ENCODE measurements at places on chromosomes 13 and 19.
A peak's percentile ranks its signal among the peaks of the same experiment; 100 is the strongest.

GRCh38 chr19:49474542-49474924 is 518 bp downstream of the FLT3LG start:
- DNase-seq: no peak

GRCh38 chr13:26961890-26962615 is 201.5 kb upstream of the GPR12 start:
- peak; percentile 26 for DNase-seq

- no peak for DNase-seq
Observed at GRCh38 chr13:37067874-37068273, 8.4 kb upstream of the SUPT20H start.

- DNase-seq: no peak
Observed at GRCh38 chr19:11446652-11447301, 11.3 kb downstream of the PRKCSH start.

GRCh38 chr19:31578326-31578725 is 229.1 kb upstream of the TSHZ3 start:
- DNase-seq: no peak

DNA sequence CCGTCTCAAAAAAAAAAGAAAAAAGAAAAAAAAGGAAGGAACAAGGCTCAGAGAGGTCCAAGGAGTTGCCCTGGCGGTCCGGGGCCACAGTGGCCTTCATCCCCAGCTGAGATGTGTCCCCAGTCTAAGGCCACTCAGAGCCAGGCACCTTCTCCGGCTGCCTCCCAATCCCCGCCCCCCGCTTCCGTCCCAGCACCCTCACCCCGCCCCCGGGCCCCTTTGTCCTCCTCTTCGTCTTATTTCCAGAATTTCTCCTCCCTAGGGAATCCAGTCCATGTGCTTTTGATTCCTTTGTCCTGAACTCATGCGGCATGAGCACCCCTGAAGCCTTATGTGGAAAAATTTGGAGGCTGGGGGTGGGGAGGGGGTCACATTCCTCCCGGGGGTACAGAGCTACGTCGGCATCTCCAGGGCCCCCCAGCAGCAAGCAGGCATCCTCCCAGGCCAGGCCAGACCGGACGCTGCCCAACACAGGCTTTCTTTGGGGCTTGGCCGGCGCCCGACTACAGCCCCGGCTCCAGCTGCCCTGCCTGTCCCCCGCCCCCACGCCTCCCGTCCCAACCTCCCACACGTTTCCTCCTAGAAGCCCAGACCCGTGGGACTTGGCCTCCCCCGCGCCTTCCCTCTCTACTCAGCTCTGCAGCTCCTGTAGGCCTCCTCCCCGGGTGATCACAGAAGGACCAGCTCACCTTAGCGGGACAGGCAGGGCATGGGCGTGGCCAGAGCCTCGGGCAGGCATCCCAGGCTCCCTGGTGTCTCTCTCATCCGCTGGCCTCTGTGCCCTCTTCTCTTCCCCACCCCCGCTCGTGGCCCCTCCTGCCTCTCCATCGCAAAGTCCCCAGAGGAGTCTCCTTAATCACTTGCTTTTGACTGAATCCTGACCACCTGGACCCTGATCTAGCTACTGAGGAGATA is 17.8 kb upstream of the ADGRE5 start:
- peak; percentile 20 for DNase-seq

DNA sequence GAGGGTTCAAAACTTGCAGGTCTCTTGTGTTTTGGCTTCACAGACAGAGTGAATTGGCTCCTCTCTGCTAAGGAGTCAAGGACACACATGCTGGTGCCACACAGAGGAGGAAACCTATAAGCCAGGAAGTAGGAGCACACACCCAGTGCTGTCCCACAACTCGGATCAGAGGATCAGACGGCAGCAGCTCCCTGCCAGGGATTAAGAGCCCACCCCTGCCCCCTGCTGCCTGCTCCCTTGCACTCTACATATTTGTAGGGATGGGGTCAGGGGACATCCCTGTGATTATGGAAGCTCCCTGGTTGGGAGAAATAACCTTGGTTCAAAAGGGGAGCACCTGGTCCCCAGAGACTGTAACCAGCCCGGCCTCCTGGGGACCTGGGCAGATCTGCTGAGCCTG is 77.5 kb upstream of the CLDN10 start:
- no peak for DNase-seq

- peak; percentile 80 for DNase-seq
Observed at GRCh38 chr19:41868120-41868988, 8.3 kb downstream of the RPS19 start.

- no peak for DNase-seq
Observed at GRCh38 chr13:46137627-46138317, 32.9 kb upstream of the CPB2 start.

- DNase-seq: no peak
Observed at GRCh38 chr13:48292650-48293049, 10.9 kb upstream of the RB1 start.

- no peak for DNase-seq
Observed at GRCh38 chr19:55962186-55962585, 14.6 kb downstream of the NLRP8 start.

- DNase-seq: no peak
Observed at GRCh38 chr19:46885411-46885810, 24.6 kb downstream of the ARHGAP35 start.

GRCh38 chr13:29464105-29464679 is 131.3 kb downstream of the SLC7A1 start:
- DNase-seq: peak; percentile 31

GRCh38 chr19:33462112-33462791 is 59.3 kb downstream of the PEPD start:
- DNase-seq: no peak

DNA sequence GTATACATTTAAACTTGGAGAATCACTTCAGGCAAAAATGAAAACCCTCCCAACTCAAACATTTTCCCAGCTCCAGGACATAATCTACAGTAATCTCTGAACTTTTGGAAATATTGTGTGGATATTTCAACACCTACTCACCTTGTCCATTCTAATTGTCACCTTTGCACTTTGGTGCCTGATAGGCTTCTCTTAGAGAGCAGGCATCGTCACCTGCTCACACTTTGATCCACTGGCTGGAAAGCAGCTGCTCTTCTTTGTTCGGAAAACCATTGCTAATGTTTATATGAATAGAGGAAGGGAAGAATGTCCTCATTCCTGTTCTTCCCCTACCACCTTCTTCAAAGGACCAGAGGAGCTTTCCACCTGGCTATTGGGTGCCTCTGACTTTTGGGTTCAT is 411.2 kb downstream of the FGF9 start:
- DNase-seq: peak; percentile 23

DNA sequence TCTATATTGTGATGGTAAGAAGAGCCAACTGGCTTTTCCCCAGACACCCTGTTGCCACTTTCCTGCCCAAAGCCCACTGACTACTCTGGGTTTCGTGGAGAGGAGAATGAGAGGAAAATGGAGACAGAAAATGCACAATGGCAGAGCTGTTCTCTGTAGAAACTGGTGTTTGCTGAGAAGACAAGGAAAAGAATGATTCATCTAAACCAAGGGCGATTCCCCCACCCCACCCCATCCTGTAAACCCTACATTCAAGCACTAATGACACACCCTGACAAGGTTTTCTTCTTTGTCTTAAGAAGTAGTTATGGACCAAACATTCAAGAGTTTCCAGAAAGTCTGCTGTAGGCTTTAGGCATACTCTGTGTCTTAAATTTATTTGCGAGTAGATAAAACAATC is 68.8 kb downstream of the DOCK9 start:
- DNase-seq: no peak

GRCh38 chr19:11113140-11113708 is 24.0 kb downstream of the LDLR start:
- no peak for DNase-seq

- DNase-seq: peak; percentile 33
Observed at GRCh38 chr13:28820099-28821051, at the start of gene MTUS2. Gene MTUS2 (plus strand): TSS chr13:28820339.

GRCh38 chr13:79491715-79492114 is 10.8 kb downstream of the NDFIP2 start:
- no peak for DNase-seq

- DNase-seq: no peak
Observed at GRCh38 chr19:11064831-11065303, 24.4 kb upstream of the LDLR start.

DNA sequence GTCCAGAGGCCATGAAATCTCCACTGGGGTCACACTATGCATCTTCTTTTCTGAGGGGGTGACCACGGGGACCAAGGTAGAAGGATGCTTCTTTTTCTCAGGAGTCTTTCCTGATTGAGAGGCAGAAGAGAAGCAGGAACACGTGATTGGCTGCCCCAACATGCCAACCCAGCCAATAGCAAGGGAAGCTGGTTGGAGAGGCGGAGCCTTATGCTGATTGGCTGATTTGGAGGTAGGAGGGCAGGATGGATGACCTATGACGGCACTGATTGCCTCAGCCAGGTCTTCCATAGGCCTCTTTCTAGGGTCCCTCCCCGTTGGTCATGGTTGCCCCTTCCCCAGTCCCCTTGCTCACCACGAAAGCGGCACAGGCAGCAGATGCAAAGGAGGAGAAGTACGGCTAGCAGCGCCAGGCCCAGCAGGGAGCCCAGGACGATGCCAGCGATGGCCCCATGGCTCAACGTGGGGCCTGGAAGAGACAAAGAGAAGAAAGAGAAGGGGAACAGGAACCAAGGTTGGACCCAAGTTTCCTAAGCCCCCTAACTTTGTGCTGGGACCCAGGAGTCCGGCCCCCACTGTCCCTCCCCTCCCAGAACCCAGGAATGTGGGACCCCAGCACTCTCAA is 8.0 kb downstream of the VSIG10L start:
- DNase-seq: no peak

DNA sequence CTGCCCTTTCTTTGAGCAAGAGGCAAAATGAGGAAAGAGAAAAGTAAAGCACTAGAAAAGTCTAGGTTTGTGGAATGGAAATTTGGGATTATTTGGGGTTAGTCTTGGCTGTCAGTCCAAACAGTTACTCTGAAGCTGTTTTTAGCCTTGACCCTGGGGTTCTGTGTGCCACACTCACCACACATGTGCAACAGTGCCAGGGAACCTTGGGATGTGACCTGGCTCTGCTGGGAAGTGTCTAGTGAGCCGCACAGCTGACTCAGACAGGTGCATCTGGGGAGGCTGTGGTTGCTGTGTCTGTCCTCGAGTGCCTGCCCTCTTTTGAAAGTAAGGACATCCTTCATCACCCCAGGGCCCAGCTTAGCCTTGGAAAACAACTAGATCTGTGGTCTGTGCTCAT is 15.8 kb downstream of the MICOS13 start:
- DNase-seq: no peak

GRCh38 chr19:1131718-1132551 is 28.1 kb downstream of the GPX4 start:
- no peak for DNase-seq

DNA sequence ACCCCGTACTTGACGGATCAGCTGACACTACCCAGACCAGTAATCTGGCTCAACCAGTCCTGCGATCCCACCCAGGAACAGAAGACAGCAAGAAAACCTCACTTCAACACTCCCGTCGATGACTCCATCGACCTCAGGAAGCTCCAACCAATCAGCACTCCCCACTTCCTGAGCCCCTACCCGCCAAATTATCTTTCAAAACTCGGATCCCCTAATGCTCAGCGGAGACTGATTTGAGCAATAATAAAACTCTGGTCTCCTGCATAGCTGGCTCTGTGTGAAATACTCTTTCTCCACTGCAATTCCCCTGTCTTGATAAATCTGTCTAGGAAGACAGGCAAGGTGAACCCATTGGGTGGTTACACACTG is 1.2 kb downstream of the LSM4 start:
- DNase-seq: no peak

DNA sequence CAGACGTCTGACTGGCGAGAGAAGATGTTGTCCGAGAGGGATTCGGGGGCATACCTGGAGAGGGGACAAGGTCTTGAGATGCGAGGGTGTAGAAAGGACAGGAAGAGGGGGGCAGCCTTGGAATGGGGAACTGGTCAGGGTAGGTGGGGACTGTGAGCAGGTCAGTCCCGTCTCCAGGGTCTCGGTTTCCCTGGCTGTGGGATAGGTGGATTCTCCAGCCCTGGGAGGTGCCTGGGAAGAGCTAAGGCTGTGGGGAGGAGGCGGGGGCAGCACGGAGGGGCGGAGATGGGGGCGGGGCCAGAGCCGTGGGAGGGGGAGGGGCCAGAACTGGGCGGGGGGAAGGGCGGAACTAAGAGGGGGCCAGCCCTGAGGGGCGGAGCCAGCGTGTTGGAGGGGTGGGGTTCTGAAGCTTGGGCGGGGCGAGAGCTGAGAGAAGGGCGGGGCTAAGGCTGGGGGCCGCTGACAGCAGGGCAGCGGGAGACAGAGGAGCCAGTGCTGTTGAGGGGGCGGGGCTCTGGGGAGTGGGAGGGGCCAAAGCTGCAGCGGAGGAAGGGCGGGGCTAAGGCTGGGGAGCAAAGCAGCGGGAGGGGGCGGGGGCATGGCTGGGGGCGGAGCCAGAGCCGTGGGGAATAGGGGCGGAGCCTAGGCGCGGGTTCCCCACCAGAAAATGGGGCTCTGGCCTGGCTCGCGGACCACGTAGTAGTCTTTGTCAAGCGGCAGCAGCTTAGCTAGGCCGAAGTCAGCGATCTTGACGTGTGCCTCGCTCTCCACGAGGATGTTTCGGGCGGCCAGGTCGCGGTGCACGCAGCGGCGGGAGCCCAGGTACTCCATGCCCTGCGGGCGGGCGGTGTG is 9.5 kb upstream of the INSL3 start:
- no peak for DNase-seq

DNA sequence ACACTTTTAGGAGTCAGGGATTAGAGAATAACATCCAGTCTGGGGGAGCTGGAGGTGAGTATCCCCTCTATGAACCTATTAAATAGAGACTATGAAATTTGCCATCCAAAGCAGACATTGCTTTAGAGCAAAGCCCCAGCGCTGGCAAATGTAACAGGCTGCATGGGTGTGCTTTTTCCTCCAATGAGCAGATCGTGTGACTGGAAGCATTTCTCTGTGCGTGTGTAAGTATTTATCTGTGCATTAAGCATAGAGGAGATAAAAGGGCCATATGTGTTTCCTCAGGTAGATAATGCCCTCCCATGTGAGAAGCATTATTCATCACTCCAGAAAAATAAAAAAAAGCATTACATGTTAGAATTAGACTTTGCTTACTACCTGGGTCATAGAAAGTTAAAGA is 924 bp downstream of the TNFSF13B start:
- DNase-seq: no peak

GRCh38 chr19:3656747-3657394 is 30.3 kb upstream of the CACTIN start:
- DNase-seq: no peak

GRCh38 chr19:43683905-43684304 is 13.9 kb upstream of the PLAUR start:
- no peak for DNase-seq

All from NCI-H510A treated with DMSO at 0.1 percent for 48 hours (cell line).